AG08395 (cell line): ENCODE measurements at places on chromosomes 11 and 22.

GRCh38 chr11:65493367-65494176 lies 5.3 kb upstream of the MALAT1 start:
- DNase-seq: peak; percentile 66

DNA sequence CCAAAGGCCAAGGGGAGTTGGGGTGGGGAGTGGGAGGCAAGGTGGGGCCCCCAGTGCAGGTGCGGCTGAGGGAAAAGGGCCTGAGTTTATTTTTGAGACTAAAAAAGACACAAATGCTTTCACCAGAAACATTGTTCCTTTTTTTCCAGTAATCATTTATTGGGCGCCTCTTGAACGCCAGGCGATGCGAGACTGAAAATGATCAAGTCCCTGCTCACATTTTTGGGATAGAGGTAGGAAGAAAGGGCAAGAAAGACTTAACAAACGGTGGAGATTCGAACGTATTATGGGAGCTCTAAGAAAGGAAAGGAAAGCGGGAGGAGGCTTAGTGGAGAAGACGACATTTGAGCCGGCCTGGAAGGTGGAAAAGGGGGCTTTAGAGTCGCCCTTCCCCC lies 796 bp upstream of the SF3B2 start:
- no peak for DNase-seq

GRCh38 chr22:17767233-17768065 lies 6.8 kb downstream of the BID start:
- no peak for DNase-seq

DNA sequence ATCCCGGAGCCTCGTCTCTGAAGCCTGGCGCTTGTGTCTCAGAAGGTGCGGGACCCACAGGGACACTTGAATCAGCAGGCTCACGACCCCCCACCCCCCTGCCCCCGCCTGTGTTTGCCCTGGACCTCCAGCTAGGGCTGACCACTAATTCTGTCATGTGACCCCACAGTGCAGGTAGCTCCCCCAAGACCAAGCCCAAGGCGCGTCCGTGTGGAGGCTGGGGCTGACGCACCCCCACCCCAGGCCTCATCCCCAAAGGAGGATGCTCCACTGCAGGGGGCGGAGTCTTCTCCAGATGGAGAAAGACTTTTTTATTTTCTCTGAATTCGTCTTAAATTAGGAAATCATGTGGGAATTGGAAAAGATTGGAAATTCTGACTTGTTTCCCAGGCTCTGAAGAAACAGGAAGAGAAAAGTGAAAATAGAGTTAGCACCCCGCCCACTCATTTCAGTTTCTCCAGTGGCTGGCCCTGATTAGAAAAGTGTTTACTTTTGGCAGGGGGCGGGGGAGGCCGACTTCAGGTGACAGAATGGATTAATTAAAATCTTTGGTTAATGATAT lies 1.0 kb upstream of the RELA start:
- DNase-seq: peak; percentile 56

- no peak for DNase-seq
Measured at GRCh38 chr22:31826443-31826842, 72.6 kb downstream of the DEPDC5 start.

GRCh38 chr11:76327756-76328388 lies 53.1 kb downstream of the THAP12 start:
- no peak for DNase-seq

- DNase-seq: no peak
Measured at GRCh38 chr11:21109341-21109740, 440.0 kb downstream of the NELL1 start.

- peak; percentile 45 for DNase-seq
Measured at GRCh38 chr11:116852261-116853031, 15.0 kb upstream of the APOA1 start.

- no peak for DNase-seq
Measured at GRCh38 chr11:108854346-108854745, 189.5 kb downstream of the DDX10 start.

DNA sequence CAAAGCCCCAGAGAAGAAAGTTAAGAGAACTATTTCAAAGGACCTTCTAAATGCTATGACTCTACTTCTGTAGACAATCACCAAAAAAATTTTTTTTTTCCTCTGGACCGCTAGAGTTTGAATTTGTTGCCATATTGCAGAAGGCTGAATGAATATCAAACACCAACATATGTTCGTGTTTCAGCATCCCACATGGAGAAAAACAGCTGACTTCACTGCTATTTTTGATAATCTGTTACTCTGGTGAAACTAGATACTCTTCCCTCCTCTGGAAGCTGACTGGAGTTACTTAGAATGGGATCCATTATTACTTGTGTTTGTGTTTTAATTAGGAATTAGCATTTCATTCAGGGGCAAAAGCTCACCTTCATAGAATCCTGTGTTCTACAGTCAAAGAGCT lies 447.0 kb downstream of the AASDHPPT start:
- peak; percentile 5 for DNase-seq

DNA sequence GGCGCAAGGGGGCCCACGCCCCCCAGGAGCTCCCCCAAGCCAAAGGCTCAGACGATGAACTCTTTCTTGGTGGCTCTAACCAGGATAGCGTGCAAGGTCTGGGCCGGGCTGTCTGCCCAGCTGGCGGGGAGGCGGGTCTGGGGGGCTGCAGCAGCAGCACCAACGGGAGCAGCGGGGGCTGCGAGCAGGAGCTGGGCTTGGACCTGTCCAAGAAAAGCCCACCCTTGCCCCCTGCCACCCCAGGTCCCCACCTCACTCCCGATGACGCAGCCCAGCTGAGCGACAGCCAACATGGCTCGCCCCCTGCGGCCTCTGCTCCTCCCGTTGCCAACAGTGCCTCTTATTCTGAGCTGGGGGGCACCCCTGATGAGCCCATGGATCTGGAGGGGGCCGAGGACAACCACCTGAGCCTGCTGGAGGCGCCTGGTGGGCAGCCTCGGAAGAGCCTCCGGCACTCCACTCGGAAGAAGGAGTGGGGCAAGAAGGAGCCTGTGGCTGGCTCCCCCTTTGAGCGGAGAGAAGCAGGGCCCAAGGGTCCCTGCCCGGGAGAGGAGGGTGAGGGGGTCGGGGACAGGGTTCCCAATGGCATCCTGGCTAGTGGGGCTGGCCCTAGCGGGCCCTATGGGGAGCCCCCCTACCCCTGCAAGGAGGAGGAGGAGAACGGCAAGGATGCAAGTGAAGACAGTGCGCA lies 21.6 kb upstream of the TMEM191C start:
- no peak for DNase-seq
